ENCODE measurements at places on chromosomes 13 and 19.

- no peak for DNase-seq
These were observed at the start of gene OXGR1 for GRCh38 chr13:96994017-96994857. OXGR1 (minus strand) TSS chr13:96994476; CDS start chr13:96987759, 6,717 bp downstream.

DNA sequence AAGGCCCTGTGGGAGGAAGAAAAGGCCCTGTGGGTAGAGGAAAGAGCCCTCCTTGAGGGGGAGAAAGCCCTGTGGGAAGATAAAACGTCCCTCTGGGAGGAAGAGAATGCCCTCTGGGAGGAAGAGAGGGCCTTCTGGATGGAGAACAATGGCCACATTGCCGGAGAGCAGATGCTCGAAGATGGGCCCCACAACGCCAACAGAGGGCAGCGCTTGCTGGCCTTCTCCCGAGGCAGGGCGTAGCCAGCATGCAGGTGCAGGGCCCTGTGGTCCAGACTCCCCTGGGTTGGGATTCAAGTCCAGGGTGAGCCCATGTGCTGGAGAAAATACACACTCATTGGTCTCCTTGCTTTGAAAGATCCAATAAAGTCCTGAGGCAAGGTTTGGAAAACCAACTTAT is 4.1 kb downstream of the CCDC70 start:
- no peak for DNase-seq

DNA sequence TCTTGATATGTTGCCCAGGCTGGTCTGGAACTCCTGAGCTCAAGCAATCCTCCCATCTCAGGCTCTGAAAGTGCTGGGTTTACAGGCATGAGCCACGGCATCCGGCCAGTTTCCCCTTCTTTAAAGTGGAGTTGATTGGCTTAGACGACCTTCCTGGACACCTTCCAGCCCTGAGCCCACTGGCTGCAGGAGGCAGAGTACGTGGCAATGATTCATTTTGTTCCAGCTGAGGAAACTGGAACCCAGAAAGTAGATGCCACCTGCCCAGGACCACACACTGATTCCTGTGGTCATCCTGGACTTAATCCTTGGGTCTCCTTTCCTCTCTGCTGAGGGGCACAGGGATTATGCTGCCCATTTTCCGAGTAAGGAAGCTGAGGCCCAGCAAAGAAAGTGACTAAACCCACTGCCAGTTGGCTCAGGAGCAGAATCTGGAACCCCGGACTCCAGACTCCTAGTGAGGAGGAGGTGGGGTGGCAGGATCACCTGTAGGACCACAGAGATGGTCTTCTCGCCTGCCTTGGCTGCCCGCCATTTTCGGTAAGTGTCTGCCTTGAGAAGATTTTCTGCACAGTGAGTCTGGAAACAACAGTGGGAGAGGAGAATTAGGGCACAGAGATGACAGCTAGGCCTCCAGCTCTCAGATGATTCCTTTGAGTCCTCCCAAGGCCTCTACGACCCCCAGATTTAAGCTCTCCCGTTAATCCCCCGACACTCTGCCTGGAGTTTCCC is 737 bp downstream of the XRCC1 start:
- DNase-seq: no peak

DNA sequence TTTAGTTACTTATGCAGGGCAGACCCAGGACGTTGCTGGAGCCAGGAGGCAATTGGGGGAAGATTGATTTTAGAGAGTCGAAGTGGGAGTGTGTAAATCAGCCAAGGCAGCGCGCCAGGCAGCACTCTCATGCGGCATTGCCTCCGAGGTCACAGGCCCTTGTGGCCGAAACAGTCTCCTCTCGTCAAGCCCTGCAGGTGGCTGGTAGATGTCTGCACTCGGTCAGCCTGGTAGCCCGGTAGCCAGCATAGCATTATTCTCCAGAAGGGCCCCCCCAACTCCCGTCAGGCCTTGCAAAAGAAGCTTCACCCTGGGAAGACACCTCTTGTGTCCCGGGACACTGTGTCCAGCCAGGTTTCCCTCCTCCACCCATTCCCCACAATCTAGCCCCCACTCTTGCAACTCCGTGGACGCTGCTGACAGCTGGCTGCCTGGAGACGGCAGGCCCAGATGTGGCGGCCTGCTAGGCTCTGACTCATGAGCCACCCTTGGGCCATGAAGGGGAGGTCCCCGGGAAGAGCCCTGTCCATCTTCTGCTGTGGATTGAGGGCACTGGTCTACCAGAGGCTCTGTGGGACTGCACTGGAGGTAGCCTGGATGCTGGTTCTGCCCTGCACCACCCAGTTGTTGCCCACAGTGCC is 2.6 kb upstream of the PEPD start:
- no peak for DNase-seq

GRCh38 chr19:39413272-39413910 is 922 bp downstream of the PLEKHG2 start:
- peak; percentile 66 for DNase-seq

DNA sequence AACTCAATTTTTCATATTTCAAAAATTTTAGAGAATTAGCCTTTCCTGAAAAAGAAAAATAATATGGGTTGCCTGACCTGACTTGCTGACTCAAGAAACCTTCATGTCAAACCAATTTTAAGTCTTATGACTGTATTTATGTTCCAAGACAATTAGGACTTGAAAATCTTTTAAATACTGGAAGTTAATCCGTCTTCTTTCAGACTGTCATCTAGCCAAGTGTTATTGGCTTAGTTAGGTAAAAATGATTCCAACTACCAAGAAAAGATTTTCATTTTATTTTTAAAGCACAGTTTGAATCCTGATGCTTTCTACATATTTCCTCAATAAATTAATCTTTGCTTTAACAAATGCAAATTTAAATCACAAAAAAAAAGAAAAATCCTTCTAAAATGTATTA is 337.6 kb downstream of the SLITRK6 start:
- no peak for DNase-seq

GRCh38 chr19:55229145-55229788 is 704 bp upstream of the TMEM86B start:
- no peak for DNase-seq

DNA sequence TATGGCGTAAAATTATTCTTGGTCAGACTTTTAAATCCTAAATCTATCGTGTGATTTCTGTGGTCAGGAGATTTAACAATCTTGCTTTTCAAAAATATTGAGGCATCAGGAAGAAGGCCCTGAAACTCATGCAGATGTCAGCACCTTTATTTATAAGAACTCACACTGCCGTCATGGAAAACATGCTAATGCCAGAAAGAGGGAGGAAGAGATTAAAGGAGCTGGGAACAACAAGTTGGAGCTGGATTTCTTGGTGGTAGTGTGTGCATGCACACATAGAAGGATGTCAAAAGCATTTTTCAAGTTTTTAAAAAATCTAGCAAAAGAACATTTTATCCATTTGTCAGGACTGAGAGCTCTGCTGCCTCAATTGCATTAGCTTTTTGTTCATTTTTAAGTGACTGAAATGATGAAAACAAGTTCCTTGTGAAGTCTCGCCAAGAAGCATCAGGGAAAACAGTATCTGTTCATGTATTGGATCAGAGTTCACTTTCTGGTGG is 342.5 kb downstream of the SPRY2 start:
- DNase-seq: no peak

DNA sequence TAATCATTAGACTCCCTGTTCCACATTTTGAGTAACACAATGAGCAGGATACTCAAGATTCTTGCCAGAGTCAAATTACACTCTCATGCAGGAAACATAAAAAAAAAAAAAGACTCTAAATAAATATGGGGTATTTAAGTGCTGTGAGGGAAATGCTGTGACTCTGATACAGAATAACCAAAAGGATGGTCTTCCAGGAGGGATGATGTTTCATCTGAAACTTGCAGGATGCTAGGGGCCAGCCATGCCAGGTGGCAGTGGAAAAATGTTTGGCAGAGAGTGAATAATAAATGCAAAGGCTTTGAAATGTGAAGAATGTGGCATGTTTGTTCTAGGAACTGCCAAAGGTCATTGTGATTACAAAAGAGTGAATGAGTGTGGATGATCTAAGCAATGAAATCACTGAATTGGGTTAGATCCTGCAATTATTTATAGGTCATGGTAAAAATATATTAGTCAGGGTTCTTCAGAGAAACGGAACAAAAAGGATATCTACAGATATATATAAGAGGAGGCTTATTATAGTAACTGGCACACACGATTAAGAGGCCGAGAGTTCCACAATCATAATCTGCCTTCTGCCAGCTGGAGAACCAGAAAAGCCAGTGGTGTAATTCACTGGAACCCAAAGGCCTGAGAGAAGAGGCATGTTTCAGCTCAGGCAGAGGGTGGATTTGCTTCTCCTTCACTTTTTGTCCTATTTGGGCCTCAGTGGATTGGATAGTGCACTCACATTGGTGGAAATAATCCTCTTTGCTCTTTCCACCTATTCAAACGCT is 1832.8 kb upstream of the MIR17HG start:
- no peak for DNase-seq

DNA sequence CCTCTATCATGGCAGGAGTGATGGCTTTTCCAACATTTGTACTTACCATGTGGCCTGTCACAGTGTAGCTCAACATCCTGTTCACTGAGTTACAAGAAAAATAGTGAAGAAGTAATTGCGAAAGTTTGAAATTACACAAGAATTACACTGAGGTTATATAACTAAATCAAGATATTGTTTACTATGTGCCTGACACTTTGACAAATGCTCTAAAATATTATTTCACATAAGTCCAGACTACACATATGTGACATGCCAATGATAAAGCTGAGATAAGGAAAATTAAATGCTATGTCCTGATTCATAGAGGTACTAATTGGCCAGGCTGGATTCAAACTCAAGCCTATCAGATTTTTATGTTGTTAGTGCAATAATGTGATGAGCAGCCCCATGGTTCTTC is 451.7 kb downstream of the PCDH9 start:
- DNase-seq: no peak

DNA sequence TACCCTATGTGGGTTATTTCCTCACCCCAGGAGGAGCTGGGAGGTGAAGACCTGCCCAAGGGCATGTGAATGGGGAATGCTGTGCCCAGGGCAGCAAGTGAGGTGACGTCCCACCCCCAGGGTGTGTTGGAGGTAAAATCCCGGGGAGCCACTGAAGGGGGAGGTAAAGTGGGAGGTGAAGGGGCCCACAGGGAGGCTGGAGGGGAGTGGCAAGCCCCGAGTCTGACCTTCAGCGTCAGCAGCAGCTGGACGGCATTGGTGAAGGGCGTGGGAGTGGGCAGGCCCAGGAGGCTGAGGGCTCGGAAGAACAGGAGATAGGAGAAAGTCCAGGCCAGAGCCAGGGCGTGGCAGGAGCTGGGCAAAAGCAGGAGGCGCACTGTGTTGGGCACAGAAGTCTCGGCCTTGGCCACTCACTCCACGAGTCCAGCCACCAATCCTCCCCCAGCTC is 2.4 kb downstream of the MBOAT7 start:
- no peak for DNase-seq

DNA sequence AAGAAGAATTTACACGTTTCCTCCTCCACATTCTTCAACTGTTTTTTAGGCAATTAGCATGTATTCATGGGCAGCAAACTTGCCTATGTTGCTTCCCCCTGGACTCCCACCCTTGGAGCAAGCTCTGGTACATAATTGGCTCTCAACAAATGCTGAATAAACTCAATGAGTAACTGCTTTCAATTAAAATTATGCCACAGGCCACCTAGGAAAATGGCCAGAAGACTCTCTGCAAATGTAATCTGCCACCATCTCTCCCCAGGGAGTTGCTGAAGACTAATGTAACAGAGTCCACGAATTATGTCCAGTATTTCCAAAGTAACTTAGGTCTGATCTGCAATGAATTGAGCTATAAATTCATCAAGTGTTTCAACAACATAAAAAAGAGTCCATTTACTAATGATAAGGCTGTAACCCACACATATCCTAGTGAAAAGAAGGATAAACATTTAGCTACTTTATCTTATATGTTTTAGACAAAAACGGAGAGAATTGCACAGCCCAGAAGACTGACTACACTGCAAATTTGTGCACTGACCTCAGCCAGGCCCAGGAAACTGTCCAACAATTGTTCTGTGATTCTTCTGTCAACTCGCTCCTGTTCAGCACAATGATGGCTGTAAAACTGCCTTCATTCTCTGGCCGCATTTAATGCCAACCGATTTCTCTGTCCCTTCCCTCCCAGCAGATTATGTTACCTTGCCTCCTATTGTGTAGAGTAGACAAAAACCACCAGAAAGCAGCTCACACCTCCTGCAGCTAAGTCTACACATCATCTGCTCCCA is 808.6 kb upstream of the ARGLU1 start:
- DNase-seq: no peak

DNA sequence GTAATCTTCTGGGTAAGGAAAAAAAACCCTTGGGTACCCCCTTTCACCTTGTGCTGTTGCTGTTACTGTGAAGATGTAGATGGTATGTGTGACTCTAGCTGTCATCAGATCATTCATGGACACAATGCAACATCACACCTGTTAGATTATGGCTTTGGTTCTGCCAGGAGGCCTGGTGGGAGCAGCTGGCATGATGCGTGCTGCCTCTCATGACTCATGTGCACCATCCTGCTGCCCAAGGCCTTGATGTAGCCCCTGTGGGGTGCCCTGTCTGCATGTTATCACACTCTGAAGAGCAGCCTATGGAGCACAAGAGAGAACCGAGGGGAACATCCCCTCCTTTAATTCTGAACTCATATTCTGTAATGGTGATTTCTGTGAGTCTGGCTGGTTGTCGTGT is 57.7 kb upstream of the TEX29 start:
- no peak for DNase-seq

GRCh38 chr13:59527500-59527899 is 636.2 kb downstream of the DIAPH3 start:
- no peak for DNase-seq

GRCh38 chr13:39618561-39618960 is 15.6 kb upstream of the LHFPL6 start:
- no peak for DNase-seq

GRCh38 chr13:49908637-49909036 is 27.5 kb downstream of the SPRYD7 start:
- no peak for DNase-seq

GRCh38 chr13:94298346-94298745 is 181.1 kb downstream of the DCT start:
- DNase-seq: no peak

DNA sequence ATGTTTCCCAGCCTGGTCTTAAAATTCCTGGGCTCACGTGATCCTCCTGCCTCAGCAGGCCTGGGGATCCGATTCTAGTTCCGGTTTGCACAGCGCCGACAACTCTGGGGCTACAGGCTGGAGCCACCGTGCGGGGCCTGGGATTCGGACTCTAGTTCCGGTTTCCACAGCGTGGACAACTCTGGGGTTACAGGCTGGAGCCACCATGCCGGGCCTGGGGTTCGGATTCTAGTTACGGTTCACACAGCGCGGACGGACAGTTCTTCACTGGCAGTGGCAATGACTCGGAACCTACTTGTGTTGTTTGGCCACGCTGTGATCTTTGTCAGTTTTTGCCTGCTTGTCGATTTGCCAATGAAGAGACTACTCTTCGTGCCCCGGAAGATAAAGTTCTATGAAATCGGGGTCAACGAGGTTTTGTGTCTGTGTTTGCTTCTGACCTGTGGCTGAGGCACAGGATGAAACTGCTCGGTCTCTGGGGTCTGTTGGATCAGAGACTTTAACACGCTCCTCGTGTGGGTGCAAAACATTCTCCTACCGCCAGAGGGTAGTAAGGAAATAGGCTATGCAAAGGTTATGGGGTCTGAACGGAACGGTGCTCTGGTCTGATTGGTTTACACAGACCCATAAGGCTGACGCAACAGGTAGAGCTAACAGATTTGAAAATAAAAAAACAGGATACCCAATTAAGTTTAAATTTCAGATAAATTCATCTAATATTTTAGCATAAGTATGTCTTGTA is 12.1 kb upstream of the ZSCAN1 start:
- DNase-seq: no peak
